ENCODE measurements at places on chromosomes 3 and 15.

DNA sequence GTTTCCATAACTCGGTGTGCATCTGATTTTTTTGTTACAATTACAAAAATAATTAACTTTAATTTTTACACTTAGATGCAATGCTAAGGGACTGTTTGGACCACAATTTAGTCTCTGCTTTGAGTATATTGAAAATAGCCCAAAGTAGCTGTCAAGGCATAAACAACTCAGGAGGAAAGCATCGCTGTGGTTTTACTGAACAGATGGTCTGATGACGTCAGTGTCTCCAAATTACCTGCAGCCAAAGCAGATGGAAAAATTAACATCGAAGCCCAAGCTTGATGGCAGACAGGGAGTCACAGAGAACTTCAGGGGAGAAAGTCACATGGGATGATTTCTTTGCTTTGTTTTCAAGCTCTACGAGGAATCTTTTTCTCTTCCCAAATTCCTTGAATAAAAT, 83.1 kb upstream of the PLCL2 start:
- DNase-seq: no peak

- DNase-seq: no peak
These were observed 7.5 kb downstream of the DET1 start for GRCh38 chr15:88538972-88539371.

DNA sequence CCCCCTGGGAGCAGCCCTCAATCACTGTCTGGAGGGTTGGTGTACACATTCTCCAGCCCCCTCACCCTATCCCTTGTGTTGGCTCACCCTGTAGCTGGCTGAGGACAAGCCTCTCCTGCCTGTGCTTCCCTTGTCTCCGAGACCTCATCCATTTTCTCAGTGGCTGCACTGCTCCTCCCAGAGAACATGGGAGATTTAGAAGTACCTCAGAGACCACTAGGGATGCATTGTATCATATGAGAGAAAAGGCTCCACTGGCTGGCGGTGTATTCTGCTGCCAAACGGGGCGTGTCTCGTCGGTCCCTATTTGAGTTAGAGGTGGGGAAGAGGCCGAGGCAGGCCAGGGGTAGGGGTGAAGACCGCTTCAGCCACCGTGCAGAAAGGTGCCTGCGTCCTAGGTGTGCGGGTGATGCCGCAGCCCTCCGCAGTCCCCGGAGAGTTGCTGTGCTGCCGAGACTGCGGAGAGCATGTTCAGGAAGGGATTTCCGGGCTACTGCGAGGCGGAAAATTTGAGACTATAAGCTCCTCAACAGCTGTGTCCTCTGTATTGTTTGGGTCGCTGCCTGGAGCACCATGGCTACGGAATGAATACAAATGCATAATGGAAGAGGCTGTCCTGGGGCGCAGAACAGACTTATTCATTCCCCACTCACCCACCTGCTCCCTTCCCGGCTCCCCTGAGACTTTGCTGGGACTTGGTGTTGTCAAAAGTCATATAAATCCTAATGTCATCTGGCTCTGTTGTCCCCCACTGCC, 43.8 kb downstream of the SPSB4 start:
- no peak for DNase-seq

DNA sequence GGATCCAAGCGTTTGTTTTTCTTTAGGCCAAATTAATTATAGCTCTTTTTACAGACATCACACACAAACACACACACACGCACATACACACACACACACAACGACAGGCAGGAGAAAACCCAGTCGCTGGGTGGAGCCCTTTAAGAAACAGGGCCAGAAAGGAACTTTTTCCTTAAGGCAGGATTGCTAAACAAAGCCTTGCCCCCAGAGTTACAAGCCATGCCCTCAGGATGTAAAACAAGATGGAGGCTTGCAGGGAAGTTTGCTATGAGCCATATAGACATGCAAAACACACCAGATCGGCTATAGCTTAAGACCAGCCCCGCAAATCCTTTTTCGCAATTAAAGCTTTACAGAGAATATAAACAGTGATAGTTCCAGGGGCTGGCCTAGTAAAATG, 16.3 kb upstream of the IQCF2 start:
- DNase-seq: no peak

DNA sequence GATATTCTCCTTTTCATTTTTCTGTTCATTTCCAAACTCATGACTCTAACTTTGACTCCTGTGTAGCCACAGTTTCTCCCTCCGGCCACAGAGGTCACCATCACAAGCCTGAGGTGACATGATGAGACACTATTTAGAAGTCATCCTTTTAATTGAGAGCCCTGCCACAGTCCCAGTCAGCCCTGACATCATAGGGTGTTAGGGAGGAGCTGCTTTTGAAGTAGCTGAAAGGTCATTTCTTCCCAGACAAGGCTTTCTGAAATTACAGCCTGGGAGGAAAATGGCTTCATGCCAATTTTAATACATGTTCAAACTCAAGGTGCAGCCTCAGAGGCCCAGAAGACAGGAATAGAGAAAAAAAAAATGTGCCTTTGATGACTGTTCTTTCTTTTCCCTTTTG, 532.8 kb upstream of the TGFBR2 start:
- no peak for DNase-seq

- no peak for DNase-seq
These were observed 19.5 kb upstream of the THRB start for GRCh38 chr3:24514119-24514518.

DNA sequence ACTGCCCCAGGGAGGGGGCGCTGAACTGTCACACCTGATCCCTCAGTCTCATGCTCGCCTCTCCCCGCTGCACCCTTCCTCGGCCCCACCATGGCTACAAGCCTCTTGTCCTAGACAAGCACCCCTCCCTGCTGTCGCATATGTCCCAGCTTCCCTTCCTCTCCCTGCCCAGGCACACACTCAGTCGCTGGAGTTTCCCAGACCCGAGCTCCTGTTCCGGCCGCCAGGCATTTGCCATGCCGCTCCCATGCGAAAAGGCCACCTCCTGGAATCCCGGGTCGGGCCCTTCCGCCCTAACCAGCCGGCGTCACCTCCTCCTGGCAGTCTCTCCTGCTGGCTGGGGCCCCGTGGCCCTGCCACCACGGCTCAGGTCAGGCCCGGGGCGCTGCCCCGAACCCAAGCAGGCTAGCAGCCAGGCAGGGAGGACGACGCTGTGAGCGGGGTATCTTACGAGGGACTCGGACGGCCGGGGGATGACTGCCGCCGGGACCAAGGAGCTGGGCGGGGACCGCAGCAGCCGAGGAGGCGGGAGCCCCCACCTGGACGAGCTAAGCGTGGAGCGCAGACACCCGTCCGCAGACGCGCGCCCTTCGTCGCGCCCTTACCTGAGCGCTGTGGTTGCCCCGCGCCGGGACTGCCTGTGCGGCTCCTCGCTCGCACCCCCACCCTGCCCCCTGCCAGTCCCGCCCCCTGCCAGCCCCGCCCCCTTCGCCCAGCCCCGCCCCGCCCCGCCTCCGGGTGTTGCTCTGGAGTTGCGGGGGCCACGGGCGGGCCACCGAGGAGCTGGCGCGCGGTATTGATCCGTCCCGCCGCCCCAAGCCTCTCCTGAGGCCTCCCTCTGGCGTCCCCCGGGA, at the start of gene ALS2CL:
Gene ALS2CL (minus strand): TSS at position 642 of the 854 bp plus-strand sequence. CDS start 4,239 bp downstream, outside the sequence.
- DNase-seq: peak; percentile 45

DNA sequence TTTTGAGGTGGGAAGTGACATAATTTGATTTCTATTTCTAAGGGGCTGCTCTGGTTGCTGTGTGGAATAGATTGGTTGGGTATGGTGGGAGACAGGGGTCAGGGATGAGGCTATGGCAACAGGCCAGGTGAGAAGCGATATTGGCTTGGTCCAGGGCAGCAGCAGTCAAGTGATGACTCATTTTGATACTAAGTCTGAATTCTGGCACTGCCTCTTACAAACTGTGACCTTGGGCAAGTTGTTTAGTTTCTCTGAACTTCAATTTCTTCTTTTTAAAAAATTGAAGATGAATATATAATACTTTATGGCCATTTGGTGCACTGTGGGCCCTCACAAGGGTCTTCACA, 40.4 kb upstream of the CLSTN2 start:
- no peak for DNase-seq

GRCh38 chr3:128486681-128487537, 6.1 kb downstream of the GATA2 start:
- DNase-seq: peak; percentile 21

- no peak for DNase-seq
These were observed 30.4 kb downstream of the FSIP1 start for GRCh38 chr15:39752246-39752645.

- no peak for DNase-seq
These were observed 132.3 kb upstream of the PTPRG start for GRCh38 chr3:61429106-61429505.

Data from NCI-H2029 (cell line).